ENCODE measurements at places on chromosomes 3 and 15. TPM values are rescaled to one million over a fixed set of nuclear protein-coding genes. Genes with fewer than 3 reads are reported as not detected.

CCR8 gene
- 2.5 TPM for total RNA-seq

TRIM42 gene
- total RNA-seq: not detected

DTWD1 gene
- total RNA-seq: 12.2 TPM

ARHGAP11A gene
- 7.6 TPM for total RNA-seq

DNA sequence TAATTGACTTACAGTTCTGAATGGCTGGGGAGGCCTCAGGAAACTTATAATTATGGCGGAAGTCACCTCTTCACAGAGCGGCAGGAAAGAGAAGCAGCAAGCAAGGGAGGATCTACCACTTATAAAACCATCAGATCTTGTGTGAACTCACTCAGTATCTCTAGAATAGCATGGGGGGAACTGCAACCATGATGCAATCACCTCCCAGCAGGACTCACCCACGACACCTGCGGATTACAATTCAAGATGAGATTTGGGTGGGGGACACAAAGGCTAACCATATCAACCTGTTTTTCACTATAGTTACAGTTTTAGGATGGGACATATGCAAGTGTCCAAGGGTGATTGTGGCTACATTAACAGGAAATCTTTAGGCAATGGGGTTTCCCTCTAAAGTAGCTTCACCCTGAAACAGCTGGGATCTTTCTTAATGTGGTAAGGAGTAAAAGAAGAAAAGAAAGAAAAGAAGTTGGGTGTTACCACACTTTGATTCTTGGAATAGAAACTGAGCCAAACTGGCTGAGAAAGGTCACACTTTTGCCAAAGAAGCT, 453.8 kb downstream of the OTOL1 start:
- H3K4me3 ChIP-seq: no peak overlapping the region
- no peaks in the 10 kb centered on the region for H3K36me3 ChIP-seq
- no peaks in the 10 kb centered on the region for H3K27me3 ChIP-seq
- no peak overlapping the region for H3K27ac ChIP-seq
- no peaks in the 10 kb centered on the region for H3K4me1 ChIP-seq
- no peak for DNase-seq

ZNF35 gene
- total RNA-seq: 0.62 TPM

IMPG2 gene
- 0.45 TPM for total RNA-seq

DNA sequence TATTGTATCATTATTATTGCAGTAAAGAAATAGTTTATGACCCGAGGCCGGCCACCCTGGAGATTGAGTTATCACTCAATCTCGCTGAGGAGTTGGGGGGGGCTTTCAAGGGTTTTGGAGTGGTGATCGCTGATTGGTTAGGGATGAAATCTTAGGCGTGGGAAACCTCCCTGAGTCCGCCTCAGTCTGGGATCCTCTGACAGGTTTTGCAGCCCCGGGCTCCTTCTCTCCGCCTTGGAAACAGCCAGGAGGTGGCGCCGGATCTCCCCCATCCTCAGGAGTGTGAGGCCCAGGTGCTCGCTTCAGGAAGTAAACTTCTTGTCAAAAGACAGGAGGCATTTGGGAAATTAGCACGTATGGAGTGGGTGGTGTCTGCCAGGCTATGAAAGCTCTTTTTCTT, 41.1 kb upstream of the SEC61A1 start:
- DNase-seq: no peak
- peaks cover 3% of the 10 kb centered on the region for H3K36me3 ChIP-seq
- peaks cover 4% of the 10 kb centered on the region for H3K4me1 ChIP-seq

Data from T-helper 17 cell (primary cell).